Stimulated activated CD8-positive, alpha-beta memory T cell treated with anti-CD3 and anti-CD28 coated beads, Interleukin-7, amount 100 ng/mL, for 1 hour (primary cell): ENCODE measurements at places on chromosomes 11 and 22.
A peak's percentile ranks its signal among the peaks of the same experiment; 100 is the strongest.

DNA sequence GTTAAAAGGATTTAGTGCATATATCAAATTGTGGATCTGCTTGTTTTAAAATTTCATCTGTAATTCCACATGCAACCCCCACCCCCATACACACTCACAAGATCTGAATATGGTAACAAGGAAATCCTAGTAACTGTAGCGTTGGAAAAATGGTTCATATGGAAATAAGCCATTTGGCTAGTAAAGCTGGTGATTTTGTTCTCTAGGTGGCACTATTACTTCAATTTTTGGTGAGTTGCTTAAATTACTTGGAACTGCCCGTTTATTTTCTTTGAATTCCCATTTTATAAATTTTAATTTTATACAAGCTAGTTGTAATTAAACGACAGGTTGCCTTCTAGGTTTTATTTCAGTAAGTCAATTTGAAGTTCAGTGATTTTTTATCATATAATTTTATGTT is 5.3 kb downstream of the BDNF start:
- no peak for DNase-seq

DNA sequence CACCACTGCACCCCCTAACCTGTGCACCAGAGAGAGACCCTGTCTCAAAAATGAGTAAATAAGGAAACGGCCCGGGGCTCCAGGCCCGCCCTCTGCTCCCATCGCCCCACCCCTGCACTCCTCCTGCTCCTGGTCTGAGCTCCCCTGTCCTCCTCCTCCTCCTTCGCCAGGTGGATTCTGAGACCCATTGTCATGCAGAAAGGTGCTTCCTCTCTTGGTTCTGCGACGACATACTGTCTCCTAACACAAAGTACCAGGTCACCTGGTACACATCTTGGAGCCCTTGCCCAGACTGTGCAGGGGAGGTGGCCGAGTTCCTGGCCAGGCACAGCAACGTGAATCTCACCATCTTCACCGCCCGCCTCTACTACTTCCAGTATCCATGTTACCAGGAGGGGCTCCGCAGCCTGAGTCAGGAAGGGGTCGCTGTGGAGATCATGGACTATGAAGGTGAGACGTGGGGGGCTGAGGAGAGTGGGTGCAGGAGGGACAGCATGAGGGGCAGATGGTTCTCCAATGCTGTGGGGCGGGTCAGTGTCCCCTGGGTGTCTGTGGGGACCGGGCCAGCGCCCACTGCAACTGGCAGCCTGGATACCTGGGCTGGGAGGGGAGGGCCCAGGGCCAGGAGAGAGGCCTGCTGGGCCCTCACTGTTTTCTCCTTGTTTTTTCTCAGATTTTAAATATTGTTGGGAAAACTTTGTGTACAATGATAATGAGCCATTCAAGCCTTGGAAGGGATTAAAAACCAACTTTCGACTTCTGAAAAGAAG is 3.1 kb upstream of the APOBEC3D start:
- DNase-seq: no peak

- no peak for DNase-seq
Measured at GRCh38 chr11:75946531-75947530, 131.8 kb downstream of the UVRAG start.

DNA sequence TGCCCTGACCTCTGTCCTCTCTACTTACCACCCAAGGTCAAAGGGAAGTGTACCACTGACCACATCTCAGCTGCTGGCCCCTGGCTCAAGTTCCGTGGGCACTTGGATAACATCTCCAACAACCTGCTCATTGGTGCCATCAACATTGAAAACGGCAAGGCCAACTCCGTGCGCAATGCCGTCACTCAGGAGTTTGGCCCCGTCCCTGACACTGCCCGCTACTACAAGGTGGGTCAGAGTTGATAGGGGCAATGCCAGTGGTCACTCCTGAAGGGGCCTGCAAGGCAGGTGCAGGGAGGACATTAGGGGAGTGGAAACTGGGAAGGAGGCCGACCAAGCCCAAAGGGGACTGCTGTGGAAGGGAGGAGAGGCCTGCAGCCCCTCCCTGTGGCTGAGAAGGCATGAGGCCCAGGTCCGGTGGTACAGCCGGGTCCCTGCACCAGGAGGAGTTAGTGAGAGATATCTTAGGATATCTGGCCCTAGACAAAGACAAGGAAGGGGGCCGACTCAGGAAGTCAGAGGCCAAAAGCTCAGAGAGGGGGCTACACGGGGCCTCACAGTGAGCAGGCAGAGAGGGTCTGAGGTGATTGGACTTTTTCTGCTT is 17.9 kb downstream of the POLR3H start:
- no peak for DNase-seq

DNA sequence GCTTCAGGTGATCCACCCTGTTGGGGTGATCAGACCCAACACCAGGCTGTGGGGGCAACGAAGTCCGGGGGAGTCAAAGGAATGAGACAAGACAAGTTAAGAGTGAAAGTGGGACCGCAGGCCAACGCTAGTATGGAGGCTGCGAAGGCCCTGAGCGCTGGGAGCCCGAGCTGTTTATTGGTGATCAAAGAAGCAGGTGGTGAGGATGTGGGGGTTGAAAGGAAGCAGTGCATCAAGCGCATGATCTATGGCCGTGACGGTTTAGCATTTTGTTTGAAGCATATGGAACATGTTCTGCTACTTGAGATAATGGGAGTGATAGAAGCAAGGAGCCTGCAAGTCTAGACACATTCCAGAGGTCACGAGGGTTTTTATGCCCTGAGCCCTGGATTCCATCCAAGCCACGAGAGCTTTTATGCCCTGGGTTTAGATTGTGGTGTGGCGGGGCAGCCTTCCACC is 49.5 kb downstream of the MCHR1 start:
- DNase-seq: peak; percentile 25

- no peak for DNase-seq
Measured at GRCh38 chr11:40227730-40228129, 1231.7 kb downstream of the LRRC4C start.

DNA sequence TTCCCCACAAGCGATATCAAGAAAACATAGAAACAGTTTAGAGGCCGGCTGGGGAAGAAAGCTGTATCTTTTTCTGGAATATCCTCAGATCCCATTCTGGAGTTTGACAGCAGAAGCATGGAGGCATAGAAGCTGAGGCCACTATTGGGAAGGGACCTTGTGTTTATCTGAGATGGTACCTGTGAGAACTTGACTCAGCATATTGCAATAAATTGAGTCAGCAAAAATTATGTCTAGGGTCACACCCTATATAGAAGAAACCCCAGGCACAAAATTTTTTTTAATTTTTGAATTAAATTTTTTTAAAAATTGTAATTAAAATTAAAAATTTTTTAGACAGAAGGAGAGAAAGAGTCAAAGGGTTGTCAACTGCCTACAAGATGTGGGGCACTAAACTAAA is 178.7 kb downstream of the NTM start:
- no peak for DNase-seq

DNA sequence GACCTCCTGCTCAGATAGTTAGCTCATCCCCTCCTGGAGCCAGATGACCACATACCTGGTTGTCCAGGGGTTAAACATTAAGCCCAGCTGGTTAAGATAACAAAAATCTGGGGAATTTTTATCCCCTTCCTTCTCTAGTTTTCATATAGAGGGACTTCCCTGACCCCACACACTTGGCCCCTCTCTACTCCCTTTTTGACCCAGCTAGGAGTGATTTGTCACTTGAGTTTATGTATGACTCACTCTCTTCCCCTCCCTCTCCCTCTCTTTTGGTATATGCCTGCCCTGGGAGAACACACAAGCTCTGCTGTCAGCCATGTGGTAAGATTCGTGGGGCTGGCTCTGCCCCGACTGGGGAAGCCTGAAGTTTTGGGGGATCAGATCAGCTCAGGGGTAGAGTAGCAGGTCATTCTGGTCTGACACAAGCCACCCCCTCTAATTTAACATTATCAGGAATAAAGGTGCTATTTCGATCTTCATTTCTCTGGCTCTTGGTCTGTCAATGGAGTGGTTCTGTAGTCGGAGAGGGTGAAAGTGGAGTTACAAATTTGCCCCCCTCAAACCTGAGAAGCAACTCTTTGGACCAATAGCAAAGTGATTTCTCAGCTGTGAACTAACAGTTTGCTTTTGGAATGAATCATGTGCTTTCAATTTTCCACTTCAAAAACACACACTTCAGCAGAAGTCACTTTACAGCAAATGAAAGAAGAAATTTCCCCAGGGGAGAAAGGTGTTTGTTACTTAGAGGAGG is 415.3 kb upstream of the CADM1 start:
- DNase-seq: no peak

- no peak for DNase-seq
Measured at GRCh38 chr11:105156231-105156630, 16.7 kb upstream of the CARD18 start.

GRCh38 chr11:111913997-111914396 is 1.5 kb downstream of the HSPB2 start:
- DNase-seq: no peak

DNA sequence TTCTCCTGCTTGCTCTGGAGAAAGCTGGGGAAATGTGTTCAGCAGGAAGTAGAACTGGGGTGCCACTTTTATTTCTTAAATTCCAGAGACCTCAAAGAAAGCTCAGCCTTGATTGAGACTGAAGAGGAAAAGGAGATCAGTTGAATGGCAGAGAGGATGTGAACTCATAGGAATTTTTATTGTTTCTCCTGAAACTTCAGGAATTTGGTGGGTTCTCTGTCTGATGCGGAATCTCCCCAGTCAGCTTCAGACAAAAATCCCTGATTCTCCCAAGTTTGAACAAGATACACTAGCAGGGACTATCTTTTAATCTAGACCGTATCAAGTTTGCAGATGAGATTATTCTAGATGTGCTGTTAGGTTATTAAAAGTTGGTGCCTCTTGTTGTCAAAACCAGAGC is 23.0 kb downstream of the EHF start:
- no peak for DNase-seq

DNA sequence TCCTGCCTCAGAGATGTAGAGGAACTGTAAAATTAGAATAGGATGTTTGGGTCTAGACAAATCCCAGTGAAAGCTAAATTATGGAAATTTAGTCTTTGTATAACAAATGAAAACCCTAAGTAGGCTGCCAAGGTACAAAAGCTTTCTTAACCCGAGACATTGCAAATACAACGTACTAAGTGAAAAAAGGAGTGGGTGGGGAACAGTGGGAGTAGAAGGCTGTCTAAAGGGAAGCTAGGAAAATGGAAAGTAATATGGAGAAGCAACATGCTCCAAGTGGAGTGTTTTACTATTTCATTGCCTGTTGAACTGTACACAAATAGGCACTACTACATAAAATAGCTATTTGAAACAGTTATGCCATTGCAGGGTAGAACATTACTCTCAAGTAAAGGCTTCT is 6.8 kb upstream of the LIN7C start:
- no peak for DNase-seq

DNA sequence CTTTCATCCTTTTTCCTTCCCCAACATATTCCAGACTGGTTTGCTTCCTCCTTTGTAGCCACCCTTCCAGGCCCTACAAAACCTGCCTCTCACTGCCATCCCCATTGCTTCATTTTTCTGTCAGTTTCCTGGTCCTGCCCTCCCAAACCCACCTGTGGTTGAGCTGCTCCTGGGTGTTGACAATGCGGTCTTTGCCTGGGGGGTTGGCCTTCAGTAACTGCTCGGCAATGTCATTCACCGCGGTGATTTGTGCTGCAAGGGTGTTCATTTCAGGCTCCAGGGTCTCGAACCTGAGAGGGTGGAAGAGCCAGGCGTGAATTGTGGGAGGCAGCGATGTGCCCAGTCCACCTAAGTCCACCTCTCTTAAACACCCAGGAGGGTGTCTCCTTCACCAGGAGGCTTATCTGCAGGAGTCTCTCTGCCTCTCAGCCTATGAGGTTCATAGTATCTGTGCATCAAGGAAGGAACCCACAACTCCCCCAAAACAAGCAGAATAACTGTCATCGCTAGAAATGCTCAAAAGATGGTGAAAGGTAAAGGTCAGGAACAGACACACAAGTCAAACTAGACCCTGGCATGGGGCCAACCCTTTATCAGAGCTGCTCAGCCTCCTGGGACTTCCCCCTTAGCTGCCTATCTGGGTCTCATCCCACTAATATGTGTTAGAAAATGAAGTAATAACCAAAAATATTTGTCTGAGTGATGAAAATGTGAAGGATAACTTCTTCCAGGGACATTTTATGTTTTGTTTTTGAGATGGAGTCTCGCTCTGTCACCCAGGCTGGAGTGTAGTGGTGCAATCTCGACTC is 23.9 kb upstream of the RBM4B start:
- DNase-seq: no peak

- DNase-seq: no peak
Measured at GRCh38 chr11:121444526-121444925, 7.6 kb upstream of the SORL1 start.

GRCh38 chr11:35515224-35515623 is 10.2 kb downstream of the PAMR1 start:
- DNase-seq: no peak

DNA sequence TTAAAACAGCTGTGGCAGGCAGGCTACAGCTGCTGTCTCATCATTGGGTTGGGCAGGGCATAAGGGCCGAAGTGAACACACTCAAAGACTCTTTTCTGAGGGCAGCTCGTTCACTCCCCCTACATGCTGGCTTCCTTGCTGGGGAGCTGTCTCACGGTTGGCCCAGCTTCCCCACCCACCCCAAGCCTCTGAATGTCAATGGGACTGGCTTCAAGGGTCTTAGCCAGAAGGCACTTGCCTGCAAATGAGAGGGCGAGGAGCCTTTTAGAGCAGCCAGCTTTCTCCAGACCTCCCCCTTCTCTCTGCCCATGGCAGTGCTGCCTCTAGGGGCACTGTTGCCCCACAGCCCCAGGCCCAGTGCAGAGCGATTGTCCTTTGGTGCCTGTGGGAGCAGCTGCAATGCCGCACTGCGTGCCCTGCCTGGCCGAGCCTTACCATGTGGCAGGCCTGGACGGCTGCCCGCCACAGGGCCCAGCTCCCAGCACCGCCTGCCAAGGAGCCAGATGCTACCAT is 94.7 kb upstream of the RASSF10 start:
- DNase-seq: no peak

DNA sequence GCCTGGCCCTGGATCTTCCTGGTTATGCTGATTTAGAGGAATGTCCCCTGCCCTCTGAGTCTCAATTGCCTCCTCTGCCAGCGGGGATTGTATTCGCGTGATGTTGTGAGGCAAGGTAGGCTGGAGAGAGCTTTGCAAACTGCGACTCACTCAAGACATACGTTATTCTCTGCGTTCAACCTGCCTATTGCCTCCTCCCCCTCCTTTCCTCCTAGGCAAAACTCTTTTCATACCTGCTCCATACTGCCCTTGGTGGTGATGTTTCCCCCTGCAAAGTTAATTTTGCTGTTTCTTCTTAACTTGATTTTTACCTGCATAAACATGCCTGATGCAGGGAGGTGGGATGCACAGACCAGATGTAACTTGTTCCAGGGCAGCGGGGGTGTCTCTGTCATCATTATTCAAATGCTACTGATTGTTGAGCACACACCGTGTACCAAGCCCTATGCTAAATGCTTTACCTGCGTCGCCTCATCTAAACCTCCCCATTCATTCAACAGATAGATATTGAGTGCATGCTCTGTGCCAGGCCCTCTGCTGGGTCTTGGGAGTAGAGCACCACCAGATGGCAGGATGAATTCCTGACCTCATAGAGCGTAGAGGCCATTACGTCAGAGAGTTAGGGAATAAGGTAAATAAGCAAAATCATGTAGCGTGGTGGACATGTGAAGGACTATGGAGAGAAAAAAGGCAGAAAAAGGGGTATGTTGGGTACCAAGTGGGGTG is 29.0 kb downstream of the SGSM1 start:
- DNase-seq: no peak
